A673 (cell line): ENCODE measurements at places on chromosomes 3 and 15. TPM values are rescaled to one million over a fixed set of nuclear protein-coding genes. Genes with fewer than 3 reads are reported as not detected.

The DNAH12 gene
- total RNA-seq = not detected in 2 replicates

The CASR gene
- total RNA-seq = not detected in 2 replicates

The P2RY1 gene
- total RNA-seq = 14.0 and 17.0 TPM in 2 replicates

The ERICH6 gene
- 0.24 and 0.32 TPM in 2 replicates for total RNA-seq
